ENCODE measurements at places on chromosomes 16 and 17. TPM values are rescaled to one million over a fixed set of nuclear protein-coding genes. Genes with fewer than 3 reads are reported as not detected.

- peak; percentile 76 for DNase-seq
These were observed 2.3 kb upstream of the WFIKKN1 start for GRCh38 chr16:628321-629061.

GRCh38 chr17:29677221-29677791, 54.6 kb upstream of the CORO6 start:
- no peak for DNase-seq

- DNase-seq = no peak
These were observed 131.8 kb downstream of the CDH11 start for GRCh38 chr16:64990101-64990500.

DNA sequence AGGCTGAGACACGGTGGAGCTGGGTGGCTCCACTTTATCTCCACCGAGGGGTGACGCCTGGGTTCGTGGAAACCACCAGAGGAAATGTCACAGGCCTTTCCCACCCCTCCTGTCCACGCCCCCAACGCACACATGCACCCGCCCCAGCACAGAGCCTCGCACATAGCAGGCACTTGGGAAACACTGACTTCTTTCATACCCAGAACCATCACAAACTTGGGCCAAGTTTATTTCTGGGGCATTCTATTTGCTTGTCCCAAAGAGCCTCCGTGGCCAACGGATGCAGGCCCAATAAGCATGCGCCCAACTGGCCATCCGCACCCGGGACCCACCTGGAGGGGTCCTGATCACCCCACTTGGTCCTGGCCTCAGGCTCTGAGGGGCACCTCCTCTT, 3.3 kb downstream of the BCAR1 start:
- no peak for DNase-seq

DNA sequence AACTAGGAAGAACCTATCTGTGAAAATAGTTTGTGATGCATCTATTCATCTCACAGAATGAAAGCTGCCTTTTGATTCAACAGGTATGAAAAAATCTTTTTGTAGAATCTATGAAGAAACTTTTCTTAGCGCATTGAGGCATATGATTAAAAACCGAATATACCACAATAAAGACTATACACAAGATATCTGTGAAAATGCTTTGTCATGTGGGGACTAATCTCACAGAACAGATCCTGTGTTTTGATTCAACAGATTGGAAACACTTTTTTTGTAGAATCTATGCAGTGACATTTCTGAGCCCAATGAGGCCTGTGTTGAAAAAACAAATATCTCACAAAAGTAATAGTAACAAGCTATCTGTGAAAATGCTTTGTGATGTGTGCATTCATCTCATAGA, 2247.5 kb downstream of the TP53TG3F start:
- no peak for DNase-seq

DNA sequence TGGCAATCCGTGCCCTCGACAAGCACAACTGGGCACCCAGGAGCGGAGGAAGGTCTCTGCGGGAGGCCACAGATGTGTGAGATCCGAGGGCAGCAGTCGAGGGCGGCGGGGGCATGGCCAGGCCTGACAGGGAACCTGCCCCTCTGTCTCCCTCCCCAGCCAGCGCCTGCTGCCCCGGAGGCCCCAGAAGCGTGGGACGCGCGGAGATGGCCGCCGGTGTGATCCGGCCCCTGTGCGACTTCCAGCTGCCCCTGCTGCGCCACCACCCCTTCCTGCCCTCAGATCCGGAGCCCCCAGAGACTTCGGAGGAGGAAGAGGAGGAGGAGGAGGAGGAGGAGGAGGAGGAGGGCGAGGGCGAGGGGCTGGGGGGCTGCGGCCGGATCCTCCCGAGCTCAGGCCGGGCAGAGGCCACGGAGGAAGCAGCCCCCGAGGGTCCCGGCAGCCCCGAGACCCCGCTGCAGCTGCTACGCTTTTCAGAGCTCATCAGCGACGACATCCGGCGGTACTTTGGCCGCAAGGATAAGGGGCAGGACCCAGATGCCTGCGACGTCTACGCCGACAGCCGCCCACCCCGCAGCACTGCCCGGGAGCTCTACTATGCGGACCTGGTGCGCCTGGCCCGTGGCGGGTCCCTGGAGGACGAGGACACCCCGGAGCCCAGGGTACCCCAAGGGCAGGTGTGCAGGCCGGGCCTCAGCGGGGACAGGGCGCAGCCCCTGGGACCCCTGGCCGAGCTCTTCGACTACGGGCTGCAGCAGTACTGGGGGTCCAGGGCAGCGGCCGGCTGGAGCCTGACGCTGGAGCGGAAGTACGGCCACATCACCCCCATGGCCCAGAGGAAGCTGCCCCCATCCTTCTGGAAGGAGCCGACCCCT, 1.7 kb downstream of the PERCC1 start:
- DNase-seq = no peak

CNGB1 gene
- not detected for total RNA-seq

IRX5 gene
- not detected for total RNA-seq

Data from spleen (tissue), 13 donors.